Suppressor macrophage treated with lipopolysaccharide for 1 hour (primary cell): ENCODE measurements at places on chromosomes 11 and 22.
A peak's percentile ranks its signal among the peaks of the same experiment; 100 is the strongest.

- no peak for DNase-seq
Measured at GRCh38 chr11:134425816-134426536, 13.9 kb upstream of the B3GAT1 start.

DNA sequence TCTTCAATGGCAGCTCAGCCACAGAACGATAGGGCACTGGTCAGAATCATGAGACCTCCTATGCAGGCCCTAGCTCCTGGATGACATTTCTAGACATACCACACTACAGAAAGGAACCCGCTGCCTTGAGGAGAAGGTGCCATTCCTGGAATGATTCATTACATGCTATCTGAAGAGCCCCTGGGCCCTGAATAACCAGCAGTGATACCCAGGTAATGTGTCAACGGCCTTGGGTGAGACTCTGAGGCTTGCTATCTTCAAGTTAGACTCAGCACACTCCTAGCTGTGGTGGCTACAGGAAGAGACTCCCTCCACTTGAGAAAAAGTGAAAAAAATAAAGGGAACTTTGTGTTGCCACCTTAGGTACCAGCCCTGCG is 161.2 kb upstream of the GRIA4 start:
- no peak for DNase-seq

DNA sequence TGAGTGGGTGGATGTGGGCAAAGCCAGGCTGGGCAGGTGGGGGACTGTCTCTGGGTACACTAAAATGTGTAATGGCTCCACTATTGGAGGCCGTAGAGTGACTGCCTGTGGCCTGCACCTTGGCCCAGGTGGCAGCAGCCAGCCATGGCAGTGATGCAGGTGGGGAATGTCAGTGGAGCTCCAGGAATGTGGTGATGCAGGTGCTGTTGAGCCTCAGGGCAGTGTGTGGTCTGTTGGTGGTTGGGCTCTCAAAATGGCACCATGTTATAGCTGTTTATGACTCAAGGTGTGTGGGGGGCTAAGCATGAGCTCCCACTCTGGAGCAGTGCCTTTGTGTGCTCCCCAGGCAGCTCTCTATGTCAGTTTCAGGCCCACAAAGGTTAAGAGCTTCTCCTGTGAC is 40.2 kb upstream of the CCDC90B start:
- DNase-seq: no peak

- DNase-seq: peak; percentile 89
Measured at GRCh38 chr11:117459979-117460300, 132.3 kb downstream of the CEP164 start.

DNA sequence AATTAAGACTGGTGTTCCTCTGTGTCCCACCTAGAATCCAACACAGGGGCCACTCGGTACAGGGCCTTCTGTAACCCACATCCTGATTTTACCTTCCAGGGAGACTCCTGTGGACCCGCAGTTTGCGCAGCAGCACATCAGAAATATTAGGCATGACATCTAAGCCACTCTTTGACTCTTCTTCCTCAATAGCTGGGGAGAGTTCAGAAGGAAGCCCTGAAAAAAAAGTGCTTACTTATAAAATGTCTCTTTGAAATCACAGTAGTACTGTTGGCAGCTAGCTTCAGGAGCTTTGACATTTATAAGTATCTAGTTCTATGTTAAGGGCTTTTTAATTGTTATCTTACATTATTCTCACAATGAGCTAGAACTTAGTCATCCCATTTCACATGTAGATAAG is 41.2 kb upstream of the LYVE1 start:
- peak; percentile 32 for DNase-seq
